ENCODE measurements at places on chromosomes 2 and 18.

DNA sequence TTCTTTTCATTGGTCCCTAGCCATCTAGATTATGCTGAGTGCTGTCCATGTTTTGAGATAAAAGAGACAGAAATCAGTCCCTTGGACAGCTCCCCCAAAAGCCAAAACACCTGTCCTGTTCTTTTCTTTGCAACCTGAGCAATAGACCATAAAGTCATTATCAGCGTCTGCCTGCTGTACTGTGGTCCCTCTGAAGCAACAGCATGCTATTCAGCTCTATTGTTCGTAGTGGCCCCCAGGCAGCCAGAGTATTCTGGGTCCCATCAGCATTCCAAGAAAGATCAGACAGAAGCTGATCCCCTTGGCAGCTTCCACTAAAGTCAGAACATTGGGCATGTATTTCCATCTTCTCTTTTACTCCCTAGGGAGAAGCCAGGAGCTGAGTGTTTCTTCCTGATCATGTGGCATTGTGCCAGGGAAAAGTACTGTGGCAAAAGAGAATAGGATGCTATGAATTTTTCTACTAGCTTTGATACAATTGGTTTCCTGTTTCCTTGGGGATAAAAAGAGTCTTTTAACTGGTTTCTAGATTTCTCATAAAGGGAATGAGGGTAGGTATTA, 33.6 kb upstream of the ZSWIM2 start:
- DNase-seq, result no peak

- no peak for DNase-seq
Measured at GRCh38 chr2:109242654-109243331, 113.8 kb downstream of the SH3RF3 start.

DNA sequence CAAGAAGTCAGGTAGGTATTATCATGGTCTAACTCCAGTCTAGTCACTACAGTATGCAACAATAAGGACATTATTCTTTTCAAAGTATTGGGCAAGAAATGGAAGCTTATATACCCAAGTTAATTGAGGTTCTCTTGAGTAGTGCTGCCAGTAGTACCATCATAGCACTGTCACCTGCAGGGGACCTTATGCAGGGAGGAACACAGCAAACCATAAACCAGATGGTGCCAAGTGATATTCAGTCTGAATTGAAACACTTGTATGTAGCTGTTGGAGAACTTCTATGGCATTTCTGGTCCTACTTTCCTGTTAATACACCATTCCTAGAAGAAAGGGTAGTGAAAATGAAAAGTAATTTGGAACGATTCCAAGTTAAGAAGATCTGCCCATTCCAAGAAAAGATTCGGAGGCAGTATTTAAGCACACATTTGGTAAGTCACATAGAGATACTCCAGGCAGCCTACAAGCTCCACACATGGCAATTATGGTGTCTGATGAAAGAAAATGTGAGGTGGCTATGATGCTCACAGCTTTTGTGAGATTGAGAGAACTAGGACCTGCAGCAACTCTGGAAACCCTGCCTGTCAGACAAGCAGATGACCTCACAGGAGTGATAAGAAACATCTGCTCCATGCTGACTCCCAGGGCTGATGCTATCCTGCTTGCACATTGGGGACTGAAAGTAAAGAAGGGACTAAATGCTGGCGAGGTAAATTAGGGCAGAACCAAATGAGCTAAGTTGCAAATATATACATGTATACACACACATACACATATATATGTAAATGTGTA, 174.7 kb downstream of the MC4R start:
- DNase-seq, result no peak

DNA sequence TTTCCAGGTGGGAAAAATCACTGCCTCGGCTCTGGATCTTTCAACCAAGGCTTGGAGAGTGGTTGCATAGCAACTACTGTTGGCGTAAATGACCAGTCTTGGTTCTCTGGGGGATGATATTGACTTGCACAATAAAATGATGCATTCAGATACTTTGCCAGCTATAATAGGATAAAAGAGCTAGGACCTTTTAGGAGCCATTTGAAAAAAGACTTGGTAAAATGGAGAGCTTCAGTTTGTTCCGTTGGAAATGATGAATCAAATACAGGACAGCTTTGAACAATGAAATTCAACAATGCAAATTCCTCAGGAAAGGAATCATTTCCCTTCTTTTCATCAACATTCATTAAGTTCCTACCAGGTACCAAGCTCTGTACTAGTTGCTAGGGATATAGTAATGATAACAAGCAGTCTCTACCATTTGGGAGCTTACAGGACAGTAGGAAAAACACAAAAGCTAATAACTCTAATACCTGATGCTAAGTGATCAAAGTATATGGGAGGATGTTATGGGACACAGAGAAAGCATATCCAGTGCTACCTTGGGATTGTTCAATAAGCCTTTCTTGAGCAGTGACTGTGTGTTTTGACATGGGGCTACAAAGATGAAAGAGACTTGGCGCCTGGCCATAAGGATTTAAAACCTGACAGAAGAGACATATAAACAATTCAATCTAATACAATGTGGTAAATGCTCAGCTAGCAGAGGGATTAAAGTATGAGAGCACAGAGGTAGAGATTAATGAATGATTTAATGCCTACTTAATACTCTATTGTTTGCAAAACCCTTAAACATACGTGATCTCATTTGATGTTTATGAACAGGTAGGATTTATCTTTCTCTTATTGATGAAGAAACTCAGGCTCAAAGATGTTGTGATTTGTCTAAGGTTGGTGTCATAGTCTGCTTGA, 110.7 kb downstream of the QPCT start:
- no peak for DNase-seq

DNA sequence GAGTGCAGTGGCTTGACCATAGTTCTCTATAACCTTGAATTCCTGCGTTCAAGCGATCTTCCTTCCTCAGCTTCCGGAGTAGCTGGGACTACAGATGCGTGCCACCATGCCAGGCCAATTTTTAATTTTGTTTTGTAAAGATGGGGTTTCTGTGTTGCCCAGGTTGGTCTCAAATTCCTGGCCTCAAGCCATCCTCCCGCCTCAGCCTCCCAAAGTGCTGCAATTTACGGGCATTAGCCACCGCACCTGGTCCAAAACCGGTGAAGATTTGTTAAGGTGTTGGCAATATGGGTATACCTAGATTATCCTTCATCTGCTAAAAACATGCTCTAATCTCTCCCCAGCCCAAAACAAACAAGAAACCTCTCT, 1.3 kb upstream of the EIF2AK3 start:
- DNase-seq, result no peak

DNA sequence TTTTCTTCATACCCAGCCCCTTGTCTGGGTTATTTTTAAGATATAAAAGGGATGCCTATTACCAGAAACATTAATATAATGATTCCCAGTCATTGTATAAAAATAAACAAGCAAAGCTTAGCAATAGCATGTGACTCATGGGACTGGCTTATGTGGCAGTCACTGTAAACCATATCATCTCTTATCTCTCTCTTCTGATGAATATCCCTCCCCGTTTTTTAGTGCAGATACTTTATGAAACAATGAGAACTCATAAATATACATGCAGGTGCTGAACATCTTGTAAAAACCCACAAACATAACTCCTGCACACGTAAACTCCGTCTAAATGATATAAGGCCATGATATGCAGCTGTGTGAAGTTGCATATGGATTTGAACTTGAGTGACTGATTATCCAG, 154.9 kb downstream of the MGAT5 start:
- no peak for DNase-seq

- no peak for DNase-seq
Measured at GRCh38 chr2:195406886-195407603, 250.0 kb upstream of the SLC39A10 start.

DNA sequence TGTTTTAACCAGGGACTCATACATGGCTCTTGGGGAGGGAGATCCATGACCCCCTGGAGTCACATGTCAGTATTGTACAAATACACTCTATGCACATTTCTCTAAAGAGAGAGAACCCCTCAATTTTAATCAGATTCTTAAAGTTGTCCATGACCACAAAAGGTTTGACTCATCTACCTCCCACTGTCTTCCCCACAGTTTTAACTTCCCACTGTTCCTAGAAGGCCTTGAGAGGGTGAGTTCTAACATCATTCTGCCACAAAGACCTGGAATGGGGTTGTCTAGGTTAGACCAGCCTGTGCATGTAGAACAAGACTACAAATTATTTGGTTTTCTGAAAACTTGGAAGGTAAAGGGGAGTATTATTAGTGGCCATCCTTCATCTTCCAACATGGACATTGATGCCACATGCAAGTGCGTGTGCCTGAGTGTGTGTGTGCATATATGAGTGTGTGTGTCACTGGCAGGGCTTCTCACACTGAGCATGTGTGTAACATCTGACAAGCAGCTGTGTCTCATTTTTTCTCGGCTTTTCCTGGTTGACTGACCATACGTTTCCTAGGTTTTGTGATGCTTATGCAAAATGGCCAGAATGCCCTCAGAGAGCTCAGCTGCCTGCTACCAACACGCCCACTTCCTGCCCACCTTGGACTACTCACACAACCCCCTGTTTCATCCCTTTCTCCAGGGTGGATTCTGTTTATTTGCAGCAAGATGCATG, 94.6 kb upstream of the LGALSL start:
- no peak for DNase-seq

- DNase-seq, result no peak
Measured at GRCh38 chr2:47640356-47640755, 142.6 kb upstream of the MSH6 start.

- no peak for DNase-seq
Measured at GRCh38 chr2:239312081-239312511, 88.7 kb downstream of the HDAC4 start.

DNA sequence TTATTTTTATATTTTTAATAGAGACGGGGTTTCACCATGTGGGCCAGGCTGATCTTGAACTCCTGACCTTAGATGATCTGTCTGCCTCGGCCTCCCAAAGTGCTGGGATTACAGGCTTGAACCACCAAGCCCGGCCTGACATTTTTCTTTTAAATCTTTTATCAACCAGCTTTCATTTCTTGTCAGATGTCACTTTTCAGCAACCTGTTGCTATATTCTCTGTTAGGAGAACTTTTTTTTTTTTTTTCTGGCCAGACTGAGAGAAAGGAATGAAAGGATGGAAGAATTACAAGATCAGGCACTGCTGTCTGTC, 146.3 kb downstream of the TGIF1 start:
- no peak for DNase-seq

Data from GM19239 (cell line).